ENCODE measurements at places on chromosomes 6 and 20. TPM values are rescaled to one million over a fixed set of nuclear protein-coding genes. Genes with fewer than 3 reads are reported as not detected.

Gene SAPCD1
- 5.2 TPM for polyA plus RNA-seq

Gene MOG
- polyA plus RNA-seq, result not detected

Gene SERAC1
- polyA plus RNA-seq, result 17.9 TPM

Gene DHX35
- 16.9 TPM for polyA plus RNA-seq

Gene CYP24A1
- 2.2 TPM for polyA plus RNA-seq

Gene DEFB132
- 0.07 TPM for polyA plus RNA-seq

Gene MMS22L
- polyA plus RNA-seq, result 11.7 TPM
